ENCODE measurements at places on chromosomes 6 and 20.

DNA sequence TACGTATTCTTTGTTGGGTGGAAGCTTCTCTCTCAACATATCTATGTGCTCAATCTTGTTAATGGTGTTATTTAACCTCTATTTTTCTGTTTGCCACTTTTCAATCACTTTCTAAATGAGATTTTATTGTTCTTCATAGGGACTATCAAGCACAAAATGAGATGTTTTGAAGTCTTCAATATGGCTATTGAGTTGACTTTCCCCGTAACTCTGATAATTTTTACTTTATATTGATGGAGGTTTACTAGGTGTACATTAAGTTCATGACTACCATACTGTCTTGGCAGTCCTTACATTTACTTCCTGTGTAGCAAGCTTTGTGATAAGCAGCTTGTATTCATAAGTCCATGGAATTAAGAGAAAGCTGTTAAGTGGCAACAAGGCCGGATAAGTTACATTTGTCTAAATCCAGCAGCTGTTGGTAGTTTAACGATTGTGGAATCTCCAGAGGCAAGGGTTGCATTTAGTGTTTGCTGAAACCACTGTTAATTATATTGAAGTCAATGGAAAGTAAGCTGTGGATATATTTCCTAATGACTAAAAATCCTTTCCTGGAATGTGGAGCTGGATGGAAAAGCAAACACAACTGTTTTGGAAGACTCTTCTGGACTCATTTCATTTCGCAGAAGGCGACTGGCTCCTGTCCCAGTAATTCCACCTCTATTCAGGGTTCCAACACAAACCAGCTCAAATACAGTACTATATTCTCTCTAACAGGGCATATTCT, 57.3 kb upstream of the SMIM29 start:
- no peak for DNase-seq

- DNase-seq, result no peak
Observed at GRCh38 chr20:54134445-54135220, 39.2 kb downstream of the CYP24A1 start.

DNA sequence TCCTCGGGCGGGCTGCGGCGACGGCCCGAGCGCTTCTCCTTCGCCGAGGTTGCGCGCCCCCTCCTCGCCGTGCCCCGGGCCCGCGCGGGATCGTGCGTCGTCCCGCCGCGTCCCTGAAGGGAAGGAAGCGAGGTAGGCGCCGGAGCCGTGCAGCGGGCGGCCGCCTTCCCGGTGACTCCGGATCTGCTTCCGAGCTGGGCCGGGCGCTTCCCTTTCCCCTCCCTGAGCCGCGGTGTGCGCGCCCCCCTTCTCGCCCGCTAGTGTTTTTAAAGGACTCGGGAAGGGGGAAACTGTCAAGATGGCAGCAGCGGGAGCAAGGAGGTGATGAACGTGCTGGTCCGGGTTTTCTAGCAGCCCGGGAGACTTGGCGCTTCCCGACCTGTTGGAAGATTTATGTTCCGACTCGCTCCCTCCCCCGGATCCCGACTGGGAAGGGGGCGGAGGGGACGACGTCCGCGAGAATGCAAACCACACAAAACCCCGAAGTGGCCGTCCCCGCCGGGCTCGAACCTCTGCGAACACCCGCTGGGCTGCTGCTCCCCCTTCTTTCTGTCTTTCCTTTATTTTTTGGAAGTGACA, 744 bp upstream of the FOXO3 start:
- peak; percentile 90 for DNase-seq

- DNase-seq, result no peak
Observed at GRCh38 chr6:129508477-129509145, 201.4 kb downstream of the ARHGAP18 start.

DNA sequence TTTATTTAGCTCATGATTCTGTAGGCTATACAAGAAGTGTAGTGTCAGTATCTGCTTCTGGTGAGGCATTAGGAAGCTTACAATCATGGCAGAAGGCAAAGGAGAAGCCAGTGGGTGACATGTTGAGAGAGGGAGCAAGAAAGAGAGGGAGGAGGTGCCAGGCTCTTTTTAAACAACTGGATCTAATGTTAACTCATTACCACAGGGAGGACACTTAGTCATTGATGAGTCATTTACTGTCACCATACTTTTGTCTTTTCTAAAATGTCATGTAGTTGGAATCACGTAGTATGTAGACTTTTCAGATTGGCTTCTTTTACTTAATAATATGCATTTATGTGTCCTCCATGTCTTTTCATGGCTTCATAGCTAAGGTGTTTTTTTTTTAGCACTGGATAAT, 58.1 kb downstream of the NUS1 start:
- DNase-seq, result no peak

GRCh38 chr6:157556671-157557430, 175.9 kb downstream of the ZDHHC14 start:
- DNase-seq, result peak; percentile 25

DNA sequence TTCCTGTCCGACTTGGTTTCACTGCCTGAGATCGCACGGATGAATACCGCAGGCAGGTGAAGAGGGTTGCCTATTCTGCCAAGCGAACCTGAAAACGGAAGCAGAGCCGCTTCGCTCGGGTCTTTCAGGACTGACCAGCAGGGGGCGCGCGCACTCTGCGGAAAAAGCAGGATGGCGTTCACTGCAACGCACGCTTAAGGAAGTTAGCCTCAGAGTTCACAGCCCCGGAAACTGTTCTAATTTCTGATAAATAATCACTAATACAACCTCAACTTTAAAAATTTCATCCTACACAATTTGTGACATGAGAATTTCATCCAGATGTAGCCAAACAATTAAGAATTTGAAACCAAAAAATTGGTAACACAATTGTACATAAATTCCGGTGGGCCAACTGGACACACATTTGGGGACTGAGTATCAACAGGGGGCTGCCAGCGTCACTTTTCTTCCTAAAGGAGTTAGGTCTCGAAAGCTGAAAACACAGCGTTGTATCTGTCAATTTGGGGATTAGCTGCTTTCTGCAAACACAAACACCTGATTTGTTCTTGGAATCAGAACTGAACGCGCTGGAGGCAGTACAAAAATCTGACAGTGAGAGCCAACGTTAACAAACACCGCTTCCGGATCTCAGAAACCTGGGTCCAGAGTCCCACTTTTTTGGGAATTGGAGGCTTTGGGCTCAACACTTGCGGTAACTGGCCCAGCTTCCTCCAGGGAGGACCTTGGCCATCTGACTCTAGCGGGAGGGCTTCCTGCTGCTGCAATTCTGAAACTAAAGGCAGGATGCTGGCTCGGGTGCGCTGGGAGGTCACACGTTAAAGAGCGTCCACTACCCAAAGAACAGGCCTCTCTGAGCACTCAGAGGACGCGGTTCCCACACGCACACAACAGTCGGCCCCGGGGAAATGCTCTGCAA, 8.8 kb downstream of the PXDC1 start:
- DNase-seq, result peak; percentile 72

GRCh38 chr6:143536866-143537691, 25.6 kb upstream of the FUCA2 start:
- peak; percentile 74 for DNase-seq

- no peak for DNase-seq
Observed at GRCh38 chr20:13813910-13814309, 29.1 kb downstream of the NDUFAF5 start.

- no peak for DNase-seq
Observed at GRCh38 chr6:157162766-157163433, 160.4 kb downstream of the TMEM242 start.

DNA sequence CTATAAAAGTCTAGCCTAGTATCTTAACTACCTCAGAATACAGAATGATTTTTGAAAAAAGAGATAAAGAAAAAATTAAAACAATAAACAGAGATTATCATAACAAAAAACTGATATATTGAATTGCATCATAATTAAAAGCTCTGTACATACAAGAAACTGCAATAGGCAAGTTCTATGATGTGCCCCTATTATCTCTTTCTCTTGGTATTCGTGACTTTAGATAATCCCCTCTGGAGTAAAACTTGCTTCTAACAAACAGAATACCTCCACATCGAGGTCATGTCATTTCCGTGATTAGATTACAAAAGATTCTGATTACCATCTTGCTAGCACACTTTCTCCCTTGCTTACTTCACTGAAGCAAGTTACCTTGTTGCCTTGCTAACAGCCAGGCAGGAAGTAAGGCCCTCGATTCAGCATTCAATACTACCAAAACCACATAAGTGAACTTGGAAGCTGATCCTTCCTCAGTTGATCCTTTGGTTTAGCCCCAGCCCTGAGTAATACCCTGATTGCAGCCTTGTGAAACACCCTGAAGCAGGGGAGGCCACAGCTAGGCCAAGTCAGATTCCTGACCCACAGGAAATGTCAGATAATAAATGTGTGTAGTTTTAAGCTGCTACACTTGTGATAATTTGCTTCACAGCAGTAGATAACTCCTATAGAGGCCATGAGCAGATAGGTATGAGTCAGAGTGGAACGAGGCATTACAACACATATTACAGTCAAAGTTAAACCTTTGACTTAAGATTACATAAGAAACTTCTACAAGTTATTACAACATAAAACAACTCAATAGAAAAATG, 53.7 kb upstream of the TMX4 start:
- DNase-seq, result no peak

GRCh38 chr6:35590622-35591066, 77.9 kb upstream of the TULP1 start:
- DNase-seq, result no peak

- DNase-seq, result no peak
Observed at GRCh38 chr20:19966840-19967239, 50.3 kb upstream of the NAA20 start.

GRCh38 chr6:4777394-4777935, 1.3 kb downstream of the CDYL start:
- DNase-seq, result no peak

DNA sequence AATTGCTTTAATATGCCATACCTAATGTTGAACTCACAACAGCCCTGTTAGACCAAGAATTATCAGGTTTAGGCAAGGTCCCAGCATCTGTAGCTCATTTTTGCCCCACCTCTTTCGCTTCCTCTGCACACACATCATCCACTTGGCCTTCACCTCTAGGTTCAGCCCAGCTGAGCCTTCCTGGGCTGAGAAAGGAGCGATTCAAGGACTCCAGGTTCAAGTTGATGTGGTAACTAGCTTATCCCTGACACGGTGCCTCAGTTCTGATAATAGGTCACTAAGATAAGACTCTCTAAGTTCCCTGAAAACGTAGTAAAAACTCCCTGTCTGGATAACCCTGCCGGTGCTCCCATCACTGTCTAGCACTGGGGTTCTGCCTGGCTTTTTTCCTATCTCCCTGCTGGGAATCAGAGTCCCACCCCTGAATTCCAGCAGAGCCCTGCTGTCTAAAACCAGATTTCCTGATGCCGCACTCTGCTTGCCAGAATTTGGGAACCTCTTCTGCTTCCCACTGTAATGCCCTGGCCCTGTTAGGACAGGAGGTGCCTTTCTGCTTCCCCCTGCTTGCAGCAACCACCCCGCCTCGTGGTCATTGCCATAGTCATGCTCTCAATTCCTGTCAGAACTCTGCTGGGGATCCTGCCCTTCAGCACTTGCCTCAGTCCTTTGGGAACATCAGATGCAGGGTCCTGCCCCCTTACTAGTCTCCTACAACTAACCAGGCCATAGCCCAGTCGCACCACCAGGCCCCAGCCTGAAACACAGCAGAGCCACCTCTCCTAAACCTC, 47.6 kb downstream of the ALDH8A1 start:
- DNase-seq, result no peak

GRCh38 chr6:31498748-31499147, 803 bp downstream of the MICB start:
- DNase-seq, result no peak

- DNase-seq, result no peak
Observed at GRCh38 chr6:118719351-118720124, 68.1 kb upstream of the CEP85L start.

GRCh38 chr6:54003316-54003715, 107.9 kb upstream of the MLIP start:
- no peak for DNase-seq

DNA sequence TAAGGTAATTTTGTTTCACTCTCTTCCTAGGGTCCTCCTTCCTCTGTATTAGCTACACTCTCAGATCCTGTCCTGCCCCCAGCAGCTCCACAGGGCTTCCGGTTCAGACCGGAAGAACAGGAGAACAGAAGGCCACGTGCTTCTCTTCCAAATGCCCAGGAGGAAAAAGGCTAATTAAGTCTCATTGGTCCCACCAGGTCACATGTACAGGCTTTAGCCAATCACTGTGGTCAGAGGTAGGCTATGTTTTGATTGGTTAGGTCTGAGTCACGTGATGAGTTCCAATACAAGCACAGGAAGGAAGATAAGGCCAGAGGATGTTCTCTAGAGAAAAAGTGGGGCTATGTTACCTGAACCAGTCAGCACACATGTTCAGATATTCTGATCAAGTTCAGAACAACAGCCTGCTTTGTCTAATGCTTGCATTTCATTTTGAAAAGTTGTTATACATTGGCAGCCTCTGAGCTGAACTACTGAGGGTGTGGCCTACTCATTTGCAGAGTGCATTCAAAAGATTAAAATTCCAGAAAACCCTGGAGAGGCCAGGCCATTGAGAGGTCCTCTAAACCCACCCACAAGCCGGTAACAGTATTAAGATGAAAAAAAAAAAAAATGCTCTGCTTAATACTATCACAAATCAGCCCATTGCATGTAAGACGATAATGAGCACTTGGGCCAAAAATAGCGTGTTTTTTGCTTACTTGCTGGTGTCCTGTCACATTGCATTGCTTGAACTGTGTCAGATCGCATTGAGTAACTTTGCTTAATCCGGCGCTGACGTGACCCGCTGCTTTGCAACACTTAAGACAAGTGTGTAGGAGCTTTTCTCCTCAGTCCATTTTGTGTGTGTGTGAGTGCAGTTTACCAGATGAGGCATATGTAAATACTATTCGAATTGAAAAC, 170.3 kb downstream of the TSHZ2 start:
- no peak for DNase-seq

GRCh38 chr6:6591778-6592465, 3.4 kb downstream of the LY86 start:
- no peak for DNase-seq

DNA sequence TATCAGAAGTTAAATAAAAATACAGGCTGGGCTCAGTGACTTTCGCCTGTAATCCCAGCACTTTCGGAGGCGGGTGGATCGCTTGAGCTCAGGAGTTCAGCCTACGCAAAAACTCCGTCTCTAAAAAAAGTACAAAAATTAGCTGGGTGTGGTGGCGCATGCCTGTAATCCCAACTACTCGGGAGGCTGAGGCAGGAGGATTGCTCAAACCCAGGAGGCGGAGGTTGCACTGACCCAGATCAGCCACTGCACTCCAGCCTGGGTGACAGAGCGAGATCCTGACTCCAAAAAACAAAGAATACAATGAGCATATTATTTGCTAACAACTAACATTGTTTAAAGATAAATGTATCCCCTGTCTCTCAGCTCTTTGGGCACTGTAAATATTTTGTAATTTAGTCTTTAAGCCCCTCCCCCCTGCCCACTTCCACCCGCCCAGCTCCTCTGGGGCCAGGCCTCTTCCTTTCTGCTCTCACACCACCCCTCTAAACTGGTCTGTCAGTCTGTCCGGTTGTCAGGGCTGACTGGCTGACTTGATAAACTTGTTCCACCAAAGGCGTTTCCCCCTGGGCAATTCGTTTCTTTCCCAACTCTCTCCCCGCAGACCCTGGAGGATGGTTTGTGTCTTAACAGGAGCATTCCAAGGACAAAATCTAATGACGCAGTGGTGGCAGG, 62.4 kb upstream of the QKI start:
- DNase-seq, result no peak
